ENCODE measurements at places on chromosomes 13 and 19.

GRCh38 chr13:44895264-44895952 lies 93.9 kb downstream of the NUFIP1 start:
- no peak for DNase-seq

- DNase-seq: peak; percentile 69
These were observed 2.7 kb downstream of the DACH1 start for GRCh38 chr13:71864094-71864985.

GRCh38 chr19:19417046-19417445 lies 11.6 kb downstream of the GATAD2A start:
- no peak for DNase-seq

GRCh38 chr19:29216021-29216420 lies 3.1 kb upstream of the UQCRFS1 start:
- DNase-seq: no peak

DNA sequence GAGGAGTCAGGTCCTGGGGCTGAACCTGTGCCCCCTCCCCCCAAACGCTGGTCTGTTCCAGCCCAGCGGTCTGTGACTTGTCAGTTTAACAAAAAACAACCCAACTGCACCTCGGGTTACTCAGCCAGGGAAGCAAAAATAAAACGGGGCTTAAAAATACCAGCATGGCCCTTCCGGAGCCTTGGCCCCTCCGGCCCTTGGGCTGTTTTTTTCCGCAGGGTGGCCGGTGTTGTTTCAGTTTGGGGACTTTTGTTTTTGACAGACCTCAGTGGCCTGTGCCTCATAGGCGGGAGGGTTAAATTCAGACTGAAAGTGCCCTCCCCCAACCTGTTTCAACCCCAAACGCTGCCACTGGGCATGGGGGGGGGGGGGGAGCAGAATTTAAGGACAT lies 4.0 kb downstream of the TCF3 start:
- no peak for DNase-seq

DNA sequence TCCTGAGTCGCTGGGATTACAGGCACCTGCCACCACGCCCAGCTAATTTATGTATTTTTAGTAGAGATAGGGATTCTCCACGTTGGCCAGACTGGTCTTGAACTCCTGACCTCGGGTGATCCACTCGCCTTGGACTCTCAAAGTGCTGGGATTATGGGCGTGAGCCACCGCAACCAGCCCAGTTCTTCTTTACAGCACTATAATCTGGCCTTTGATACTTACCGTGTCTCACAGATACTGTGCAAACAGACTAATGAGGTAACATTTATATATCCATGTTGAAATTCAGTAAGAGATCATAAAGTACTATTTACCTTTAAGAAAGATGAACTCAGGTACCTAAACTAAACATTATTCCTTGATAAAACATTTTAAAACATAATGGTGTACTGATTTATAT lies 121.8 kb upstream of the PRR20A start:
- DNase-seq: no peak

DNA sequence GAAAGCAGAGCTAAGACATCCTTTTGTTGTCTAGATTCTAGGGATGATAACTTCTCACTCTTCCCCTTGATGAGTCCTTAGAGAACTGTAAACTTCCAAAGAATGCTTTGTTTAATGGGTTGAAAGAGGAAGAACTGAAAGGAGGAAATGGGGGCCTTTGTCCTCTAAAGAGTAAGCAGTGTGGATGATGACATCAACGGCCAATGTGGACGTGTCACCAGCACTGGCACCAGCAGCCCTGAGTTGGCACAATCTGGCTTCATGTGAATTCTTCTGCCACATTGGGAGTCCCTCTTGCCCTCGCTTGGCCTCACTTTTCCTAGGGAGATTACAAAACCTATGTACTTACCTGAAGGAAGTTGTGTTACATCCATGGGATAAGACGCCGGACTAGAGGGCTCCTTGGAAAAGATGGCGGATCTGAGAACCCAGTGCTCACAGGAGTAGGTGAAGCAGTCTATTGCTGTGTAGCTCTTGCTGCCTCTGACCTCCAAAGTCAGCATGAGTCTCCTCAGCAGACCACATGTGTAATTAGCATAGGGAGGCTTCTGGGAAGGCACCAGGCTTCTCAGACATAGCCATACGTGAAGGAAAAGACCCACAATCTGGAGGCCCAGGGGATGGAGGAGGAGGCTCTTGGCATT lies 62.8 kb downstream of the RGCC start:
- DNase-seq: no peak

GRCh38 chr13:29589234-29589633 lies 6.3 kb downstream of the SLC7A1 start:
- DNase-seq: no peak

- no peak for DNase-seq
These were observed 4.8 kb downstream of the ABCC4 start for GRCh38 chr13:95296326-95296925.
